ENCODE measurements at places on chromosomes 5 and 9.

- DNase-seq: no peak
These were observed 116.4 kb downstream of the MYO10 start for GRCh38 chr5:16819522-16820167.

GRCh38 chr5:96747720-96748119 is 60.0 kb downstream of the ERAP1 start:
- no peak for DNase-seq

GRCh38 chr5:177040814-177041420 is 18.4 kb downstream of the ZNF346 start:
- no peak for DNase-seq

DNA sequence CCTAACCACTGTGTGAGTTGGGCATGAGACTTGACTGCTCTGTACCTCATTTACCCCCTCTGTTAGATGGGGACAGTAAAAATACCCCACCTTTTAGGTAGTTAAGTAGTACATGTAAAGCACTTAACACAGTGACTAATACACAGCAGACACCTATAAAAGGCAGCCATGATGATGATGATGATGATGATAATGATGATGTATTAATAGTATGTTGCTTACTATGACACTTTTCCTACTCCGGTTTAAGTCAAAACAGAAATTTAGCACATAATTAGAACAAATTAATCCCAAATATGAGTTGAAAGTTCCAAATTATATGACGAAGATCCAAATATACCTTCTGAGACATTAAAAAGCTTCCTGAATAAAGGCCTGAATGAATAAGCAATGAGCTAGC is 222.1 kb downstream of the GAPVD1 start:
- DNase-seq: no peak

- no peak for DNase-seq
These were observed 19.5 kb downstream of the ERAP1 start for GRCh38 chr5:96788112-96788749.

- no peak for DNase-seq
These were observed 127.8 kb upstream of the RAPGEF1 start for GRCh38 chr9:131867611-131868192.

DNA sequence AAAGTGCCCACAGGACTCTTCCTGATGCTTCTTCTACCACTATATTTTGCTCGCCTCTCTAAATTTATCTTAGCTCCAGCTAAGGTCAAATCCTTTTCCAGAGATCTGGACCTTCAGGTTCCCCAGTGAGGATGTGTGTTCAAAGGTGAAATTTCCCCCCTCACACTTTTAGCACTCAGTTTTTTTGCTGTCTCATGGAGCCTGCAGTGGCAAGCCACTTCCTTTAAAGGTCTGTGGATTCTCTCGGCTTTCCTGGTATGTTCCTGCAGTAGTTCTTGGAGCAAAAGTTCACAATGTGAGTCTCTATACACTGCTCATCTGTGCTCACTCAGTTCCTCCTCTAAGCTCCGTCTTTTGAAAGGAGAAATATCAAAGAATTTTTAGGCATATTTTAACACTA is 181.4 kb downstream of the LURAP1L start:
- no peak for DNase-seq

DNA sequence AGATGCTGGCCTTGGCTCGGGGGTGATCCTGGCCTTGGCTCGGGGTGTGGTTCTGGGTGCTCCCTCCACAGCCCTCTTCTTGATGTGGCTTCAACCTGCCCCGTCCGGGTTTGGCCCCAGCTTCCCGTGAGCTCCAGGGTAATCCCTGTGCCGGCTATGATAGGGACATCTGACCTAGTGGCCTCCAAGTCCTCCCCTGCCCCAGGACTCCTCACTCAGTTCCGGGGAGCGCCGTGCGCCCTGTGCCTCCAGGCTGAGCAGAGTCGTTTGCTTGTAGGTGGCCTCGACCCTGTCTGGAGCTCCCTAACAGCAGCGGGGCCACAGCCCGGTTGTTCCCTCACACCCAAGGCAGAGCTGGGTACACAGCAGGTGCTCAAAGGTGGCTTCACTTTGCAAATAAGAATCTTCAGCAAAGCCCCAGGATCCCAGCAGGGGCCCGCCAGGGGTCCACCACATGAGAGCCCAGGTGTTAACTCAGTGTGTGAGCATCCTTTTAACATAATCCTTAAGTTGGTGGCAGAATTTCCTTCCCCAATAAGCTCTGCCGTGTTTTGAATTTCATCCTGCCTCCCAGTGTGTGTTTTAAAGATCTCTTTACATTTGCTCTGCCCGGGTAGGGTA is 32.3 kb upstream of the CEP72 start:
- DNase-seq: no peak

DNA sequence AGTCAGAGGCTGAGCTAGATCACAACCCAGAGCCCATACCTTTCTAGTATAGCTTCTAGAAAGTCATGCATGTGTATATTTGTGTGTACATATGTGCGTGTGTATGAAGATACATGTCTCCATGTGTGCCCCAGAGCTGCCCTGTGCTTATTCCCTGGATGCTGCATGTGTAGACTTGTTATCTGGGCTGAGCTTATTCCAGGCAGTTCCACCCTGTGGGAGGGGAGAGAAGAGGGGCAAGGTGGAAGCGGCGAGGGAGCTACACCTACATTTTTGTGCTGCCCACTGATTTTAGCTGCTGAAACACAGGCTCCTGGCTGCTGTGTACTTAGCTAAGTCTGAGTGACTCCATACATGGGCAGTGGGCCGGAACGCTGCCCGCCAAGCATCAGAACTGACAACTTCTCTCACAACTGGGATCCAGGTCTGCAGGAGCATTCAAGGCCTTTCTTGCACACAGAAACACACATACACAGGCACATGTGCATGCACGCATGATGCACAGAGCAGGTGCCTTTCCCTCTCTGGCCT is 38.0 kb upstream of the XPA start:
- DNase-seq: no peak

GRCh38 chr9:15641291-15641690 is 88.4 kb downstream of the CCDC171 start:
- no peak for DNase-seq

GRCh38 chr5:76715736-76716455 is at the start of gene F2R:
Gene F2R, plus strand, starts transcription at chr5:76716126. Its CDS starts 182 bp downstream, at chr5:76716308.
- DNase-seq: peak; percentile 52

- no peak for DNase-seq
These were observed 6.9 kb downstream of the SREK1 start for GRCh38 chr5:66151030-66151429.

GRCh38 chr5:167678481-167678880 is 613.0 kb upstream of the WWC1 start:
- DNase-seq: no peak

DNA sequence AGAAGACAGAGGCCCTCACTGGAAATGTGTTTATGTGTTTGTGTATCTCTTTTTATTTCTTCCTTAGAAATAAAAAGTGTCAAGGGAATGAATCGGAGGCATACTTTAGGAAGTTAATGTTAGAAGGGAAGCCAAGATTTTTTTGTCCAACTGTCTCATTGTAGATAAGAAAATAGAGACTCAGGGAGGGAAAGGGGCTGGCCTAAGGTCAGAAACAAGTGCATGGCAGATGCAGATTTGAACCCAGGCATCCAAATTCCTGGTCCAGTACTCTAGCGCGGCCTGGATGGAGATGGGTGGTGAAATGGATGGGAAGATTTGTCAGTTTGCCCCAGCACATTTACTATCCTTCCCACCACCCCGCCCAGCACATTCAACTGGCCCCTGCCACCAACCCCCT is 19.8 kb upstream of the TNIP1 start:
- DNase-seq: no peak

DNA sequence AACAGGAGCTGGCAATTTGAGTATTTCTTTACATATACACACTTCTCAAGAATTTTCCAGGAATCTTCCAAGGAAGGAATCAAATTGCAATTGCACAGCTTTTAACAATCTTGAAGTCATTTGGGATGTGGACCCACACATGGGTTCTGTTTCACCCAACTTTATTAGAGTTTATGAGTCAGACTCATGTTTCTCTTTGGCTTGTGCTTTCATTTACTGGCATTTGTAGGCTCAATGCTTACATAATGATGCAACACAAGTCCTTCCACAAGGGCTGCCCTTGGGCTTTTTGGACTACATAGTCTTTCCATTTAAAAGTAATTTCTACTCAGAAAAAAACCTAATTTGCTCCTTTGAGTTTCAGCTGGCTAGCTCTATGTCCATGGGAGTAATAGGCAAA is 4.6 kb upstream of the CDC37L1 start:
- DNase-seq: no peak

All from stimulated activated CD4-positive, alpha-beta T cell treated with anti-CD3 and anti-CD28 coated beads, Interleukin-4, amount 100 ng/mL, for 1 hour (primary cell).